Left renal pelvis (tissue), 4 donors: ENCODE measurements at places on chromosomes 16 and 17.

DNA sequence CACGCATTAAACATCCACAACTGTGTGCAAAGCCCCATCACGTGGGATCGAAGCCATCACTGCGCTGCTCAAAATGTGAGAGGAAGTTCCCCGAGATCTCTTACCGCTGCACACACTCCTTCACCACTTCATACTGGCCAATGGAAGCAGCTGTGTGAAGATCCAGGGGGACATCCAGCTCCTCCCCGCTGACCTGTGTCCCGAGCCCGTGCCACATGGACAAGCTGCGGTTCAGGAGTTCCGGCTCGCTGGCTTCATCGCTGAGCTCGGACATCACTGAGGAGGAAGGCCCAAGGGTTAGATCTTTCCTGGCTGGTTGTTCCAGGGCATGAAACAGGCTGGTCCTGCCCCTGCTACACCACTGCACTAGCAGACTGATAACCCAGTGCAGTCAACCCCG, 4.2 kb downstream of the ANKS3 start:
- no peak for DNase-seq

DNA sequence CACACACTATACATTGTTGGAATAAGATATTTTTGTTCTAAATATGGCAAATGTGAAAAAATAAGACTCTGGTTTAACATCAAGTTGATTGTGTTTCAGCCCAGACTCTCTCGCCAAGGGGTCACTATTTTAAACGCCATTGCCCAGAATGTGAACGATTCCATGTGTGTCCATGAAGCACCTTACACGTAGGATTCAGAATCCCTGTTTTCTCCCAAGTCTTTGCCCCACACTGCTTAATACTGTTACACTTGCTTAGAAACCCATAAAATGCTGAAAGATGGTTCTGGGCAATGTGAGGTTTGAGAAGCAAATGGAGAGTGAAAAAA, 7.7 kb downstream of the HS3ST3B1 start:
- DNase-seq, result no peak

GRCh38 chr17:76667786-76668453, 24.4 kb upstream of the ST6GALNAC1 start:
- DNase-seq, result no peak

GRCh38 chr16:86752582-86753175, 174.3 kb downstream of the FOXL1 start:
- no peak for DNase-seq

DNA sequence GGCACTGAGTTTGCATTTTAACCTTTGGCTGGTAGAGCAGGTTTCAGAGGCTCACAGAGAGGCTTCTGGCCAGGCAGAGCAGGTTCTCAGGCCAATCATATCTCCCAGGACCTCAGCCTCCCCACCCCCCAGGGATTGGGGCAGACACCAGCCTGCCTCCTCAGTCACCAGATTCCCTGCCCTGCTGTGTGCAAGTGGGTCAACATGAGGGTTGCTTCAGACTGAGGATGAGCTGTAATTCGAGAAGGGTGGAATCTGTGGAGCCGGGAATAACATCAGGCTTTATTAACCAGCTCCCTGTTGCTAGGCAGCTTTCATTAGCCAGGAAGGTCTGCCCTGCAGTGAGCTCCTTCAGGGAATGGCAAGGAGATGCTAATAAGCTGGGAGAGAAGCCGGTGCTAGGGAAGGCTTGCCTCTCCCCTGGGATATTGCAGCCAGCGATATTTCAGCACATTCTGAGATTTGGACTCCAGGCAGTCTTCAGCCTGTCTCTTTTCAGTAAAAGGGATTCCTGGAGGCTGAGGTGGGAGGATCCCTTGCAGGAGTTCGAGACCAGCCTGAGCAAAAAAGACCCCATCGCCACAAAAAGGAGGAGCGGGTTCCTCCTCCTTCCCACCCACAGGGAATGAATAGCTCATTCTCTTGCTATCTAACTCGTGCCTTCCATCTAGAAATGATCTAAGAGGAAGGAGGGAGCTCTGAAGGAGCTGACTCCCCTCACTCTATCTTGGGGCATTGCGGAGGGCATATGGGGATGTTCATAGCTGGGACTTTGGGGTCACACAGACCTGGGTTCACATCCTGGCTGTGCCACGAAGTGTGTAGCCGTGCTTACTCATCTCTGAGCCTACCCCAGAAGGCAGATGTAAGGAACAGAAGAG, 10.7 kb downstream of the SGSM2 start:
- no peak for DNase-seq

- DNase-seq, result no peak
Observed at GRCh38 chr16:14449790-14450480, 180.1 kb downstream of the PARN start.

DNA sequence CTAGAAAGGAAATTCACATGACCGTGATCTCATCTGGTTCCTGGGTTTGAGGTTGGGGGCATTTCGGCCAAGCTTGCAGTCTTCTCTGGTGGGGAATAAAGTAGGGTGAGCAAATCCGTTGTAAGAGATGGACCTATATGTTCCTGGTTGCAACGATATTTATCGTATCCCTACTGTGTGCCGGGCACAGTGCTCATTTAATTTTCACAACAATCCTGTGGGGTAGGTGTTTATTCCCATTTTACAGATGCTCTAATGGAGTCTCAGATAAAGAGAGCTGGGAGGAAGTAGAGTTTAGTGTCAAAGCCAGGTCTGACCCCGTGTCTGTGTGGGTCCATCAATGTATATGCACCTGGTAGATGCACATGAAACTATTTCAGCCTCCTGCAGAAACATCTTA, 9.4 kb downstream of the CMIP start:
- no peak for DNase-seq

DNA sequence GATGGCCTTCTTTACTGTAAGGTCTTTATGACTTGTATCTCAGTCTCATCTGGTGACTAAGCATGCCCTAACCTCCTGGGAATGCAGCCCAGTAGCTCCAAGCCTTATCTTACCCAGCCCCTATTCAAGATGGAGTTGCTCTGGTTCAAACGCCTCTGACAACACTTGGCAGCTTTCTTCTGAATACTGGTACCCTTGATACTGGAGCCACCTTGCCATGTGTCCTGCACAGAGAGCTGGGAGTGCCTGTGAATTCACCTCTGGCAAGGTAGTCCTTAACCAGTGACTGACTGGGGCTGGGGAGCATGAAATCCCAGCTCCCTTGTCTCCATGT, 17.2 kb downstream of the NUDT7 start:
- no peak for DNase-seq

DNA sequence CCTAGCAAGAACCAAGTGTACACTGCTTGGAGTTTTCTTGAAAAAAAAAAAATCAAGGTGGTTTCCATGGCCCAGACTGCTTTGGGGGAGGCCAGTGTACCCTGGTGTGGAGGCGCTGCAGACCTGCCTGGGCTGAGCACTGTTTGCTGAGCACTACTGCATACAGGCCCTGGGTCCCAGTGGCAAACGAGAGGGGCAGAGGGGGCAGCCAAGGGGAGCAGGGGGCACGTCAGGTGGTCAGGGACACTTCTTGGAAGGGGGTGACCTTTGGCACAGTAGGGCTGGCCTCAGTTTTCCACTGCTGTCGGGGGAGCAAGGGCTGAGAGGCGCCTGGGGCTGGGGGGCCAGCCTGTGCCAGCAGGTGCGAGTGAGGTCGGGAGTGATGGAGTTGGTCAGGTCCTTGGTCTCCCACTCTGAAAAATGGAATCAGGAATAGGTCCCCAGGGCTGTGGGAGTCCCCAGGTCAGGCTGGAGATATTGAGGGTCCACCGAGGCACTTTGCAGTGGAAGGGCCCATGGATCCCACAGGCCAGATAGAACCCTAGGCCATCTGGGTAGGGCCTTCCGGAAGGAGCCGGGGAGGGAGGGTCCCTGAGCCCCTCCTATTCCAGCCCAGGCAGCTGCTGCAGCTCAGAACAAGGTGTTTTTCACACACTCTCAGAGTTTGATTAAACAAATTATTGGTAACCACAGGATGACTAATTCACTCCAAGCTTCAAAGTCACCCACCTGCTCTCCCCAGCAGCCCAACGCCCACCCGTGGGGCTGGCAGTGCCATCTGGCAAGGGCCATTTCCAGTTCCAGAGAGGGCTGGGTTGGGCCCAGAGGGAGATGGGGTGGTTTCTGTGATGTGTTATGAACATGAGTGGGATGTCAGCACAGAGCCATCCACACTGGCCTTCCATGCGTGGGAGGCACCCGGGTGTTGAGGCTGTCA, 3.5 kb downstream of the ZFPM1 start:
- no peak for DNase-seq

DNA sequence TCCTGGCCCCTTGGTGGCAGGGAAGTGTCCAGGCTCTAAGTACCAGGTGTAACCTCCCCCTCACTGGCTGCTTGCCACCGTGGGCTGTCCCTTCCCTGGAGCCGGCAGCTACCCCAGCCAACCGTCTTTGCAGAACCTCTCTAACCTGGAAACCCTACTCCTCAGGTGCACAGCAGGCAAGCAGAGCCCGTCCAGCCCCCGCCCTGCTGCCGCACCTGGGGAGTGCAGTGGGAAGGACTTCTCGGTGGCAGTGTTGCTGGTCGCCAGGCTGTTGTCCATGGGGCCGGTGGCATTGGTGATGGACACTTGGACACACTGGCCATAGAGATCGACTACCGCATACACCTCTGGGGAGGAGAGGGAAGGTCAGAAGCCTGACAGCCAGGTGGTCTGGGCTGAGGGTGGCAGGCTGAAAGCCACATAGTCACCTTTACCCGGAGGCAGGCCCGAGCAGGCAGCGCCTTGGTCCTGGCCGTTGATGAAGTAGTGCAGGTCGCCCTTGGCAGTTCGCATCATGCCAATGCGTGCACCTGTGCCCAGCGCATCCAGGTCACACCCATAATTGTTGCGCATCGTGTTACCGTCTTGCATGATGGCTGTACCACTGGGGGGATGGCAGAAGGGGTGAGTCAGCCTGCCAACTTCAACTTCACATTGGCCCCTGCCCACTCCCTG, 6.5 kb downstream of the NEURL4 start:
- DNase-seq, result no peak

DNA sequence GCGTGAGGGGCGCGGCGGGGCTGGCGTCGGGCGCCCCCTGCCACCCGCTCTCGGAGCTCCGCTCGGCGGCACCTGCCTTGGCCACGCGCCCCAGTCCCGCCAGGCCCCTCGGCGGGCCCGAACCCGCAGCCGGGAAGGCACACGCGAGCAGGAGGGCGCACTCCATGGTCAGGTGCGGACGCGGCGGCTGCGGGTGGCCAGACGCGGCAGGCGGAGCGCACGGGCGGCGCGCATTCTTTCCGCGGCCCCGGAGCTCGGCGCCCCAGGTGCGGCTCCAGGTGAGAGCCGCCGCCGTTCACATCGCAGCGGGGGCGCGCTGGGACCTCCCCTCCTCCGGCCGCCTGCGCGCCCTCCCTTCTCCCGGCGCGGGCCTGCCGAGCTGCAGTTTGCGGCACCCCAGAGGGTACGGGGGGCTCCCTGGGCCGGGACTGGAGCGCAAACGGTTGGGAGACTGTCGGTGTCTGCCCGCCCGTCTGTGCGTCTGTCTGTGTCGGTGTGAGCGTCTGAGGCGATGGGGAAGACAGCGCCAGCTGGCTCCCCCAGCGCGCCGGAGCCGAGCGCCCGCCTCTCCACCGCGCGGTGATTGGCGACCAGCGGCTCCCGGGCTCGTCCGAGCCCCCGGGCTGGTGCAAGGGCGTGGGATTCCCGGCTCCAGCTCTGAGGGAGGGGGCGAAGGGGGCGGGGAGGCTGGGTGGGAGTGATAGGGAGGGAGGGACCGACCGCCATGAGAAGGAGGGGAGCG, at the start of gene ADAMTS18:
Gene ADAMTS18, minus strand, starts transcription at position 505 of the 742 bp plus-strand sequence. Its CDS starts 339 bp downstream, at position 166.
- DNase-seq, result no peak

GRCh38 chr17:13825526-13826040, 223.9 kb upstream of the HS3ST3A1 start:
- DNase-seq, result no peak

DNA sequence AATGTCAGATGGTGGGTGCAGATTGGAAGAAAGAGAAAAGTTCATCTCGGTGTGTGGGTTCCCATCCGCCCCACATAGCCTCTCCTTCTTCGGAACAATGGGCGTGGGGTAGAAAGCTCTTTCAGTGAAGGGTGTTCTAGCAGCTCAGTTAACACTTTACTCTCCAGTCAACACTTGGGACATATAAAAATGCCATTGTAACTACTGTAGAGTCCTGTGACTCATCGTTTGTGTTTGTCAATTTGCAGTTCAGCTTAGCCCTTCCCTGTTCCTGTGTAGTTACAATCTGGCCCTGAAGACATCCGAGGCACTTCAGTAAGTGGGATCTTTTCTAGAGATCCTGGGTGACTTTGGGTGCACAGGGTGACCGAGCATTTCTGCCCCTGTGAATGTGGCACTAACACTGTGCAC, 11.5 kb upstream of the CLEC18C start:
- DNase-seq, result no peak

DNA sequence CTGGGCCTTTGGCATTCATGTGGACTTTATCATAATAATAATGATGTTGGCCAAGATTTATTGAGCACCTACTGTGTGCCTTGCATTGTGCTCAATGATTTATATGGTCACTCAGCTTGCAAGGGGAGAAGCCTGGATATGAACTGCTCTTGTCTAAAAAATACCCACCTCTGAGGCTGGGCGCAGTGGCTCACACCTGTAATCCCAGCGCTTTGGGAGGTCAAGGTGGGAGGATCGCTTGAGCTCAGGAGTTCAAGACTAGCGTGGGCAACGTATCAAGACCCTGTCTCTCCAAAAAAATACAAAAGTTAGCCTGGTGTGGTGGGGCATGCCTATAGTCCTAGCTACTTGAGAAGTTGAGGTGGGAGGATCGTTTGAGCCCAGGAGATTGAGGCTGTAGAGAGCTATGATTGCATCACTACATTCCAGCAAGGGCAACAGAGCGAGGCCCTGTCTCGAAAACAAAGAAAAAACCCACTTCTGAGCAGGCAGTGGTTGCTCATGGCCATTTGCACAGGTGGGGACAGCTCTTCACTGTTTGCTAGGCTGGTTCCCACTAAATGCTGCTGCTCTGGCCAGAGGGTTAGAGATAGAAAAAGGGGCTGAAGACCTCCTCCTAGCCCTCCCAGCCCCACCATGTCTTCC, 4.3 kb upstream of the ADGRG1 start:
- no peak for DNase-seq

DNA sequence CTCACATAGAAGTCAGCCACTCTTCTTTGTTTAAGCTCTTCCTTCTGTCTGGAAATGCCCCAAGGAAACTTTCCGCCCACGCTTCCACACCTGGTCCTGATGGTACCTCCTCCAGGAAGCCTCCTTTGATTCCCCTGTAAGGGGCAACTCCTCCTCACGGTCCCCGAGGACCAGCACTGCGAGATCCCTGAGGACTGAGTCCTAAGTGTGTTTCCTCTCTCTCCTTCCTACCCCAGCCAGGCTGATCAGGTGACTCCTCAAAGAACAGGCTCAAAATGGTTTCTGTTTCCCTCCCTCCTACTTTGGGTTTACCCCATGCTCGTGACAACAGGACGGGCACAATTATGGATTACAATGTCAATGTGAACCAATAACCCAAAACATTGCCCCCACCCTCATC, 63.0 kb upstream of the MED9 start:
- no peak for DNase-seq

GRCh38 chr17:8788998-8789397, 10.2 kb downstream of the MFSD6L start:
- DNase-seq, result no peak

GRCh38 chr17:50358177-50358576, 12.3 kb downstream of the XYLT2 start:
- DNase-seq, result no peak

GRCh38 chr16:67542464-67542863, 13.8 kb downstream of the RIPOR1 start:
- DNase-seq, result no peak
